NCI-H2227 treated with DMSO at 0.1 percent for 48 hours (cell line): ENCODE measurements at places on chromosomes 16 and 17.

DNA sequence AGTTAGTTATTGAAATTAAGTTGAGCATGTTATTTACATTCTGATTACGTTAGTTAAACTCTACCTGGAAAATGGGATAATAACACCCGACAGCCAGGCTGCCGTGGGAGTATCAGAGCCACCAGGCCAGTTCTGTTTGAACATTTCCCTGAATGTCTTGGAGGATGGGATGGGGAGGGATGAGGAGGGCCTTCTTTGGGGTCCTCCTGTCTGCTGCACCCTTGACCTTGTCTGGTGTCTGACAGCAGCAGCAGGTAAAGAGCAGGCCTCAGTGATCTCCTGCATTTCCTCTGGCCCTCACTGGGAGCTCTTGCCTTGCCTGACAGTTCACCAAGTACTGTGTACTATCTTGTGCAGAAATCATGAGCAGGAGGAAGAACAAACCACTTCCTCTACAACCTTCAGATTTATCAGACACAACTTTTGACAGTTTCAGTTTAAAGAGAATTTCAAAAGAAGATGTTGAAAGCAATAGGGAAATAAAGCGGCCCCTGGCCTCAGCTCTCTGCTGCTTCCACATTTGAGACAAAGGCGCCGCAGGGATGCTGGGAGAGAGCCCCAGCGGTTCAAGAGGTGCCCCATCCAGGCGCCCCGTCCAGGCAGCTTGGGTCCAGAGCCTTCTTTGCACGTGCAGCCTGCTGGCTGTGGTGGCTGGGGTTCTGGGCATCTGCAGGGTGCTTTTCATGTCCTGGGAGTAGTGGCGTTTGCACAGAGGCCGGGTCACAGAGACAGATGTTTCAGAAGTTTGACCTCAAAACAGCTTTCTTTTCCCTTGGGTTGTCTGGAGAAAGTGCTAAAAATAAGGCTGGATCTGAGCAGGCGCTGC, 25.3 kb downstream of the CMIP start:
- DNase-seq = no peak

- no peak for DNase-seq
Measured at GRCh38 chr16:29029168-29029994, 44.5 kb downstream of the LAT start.

DNA sequence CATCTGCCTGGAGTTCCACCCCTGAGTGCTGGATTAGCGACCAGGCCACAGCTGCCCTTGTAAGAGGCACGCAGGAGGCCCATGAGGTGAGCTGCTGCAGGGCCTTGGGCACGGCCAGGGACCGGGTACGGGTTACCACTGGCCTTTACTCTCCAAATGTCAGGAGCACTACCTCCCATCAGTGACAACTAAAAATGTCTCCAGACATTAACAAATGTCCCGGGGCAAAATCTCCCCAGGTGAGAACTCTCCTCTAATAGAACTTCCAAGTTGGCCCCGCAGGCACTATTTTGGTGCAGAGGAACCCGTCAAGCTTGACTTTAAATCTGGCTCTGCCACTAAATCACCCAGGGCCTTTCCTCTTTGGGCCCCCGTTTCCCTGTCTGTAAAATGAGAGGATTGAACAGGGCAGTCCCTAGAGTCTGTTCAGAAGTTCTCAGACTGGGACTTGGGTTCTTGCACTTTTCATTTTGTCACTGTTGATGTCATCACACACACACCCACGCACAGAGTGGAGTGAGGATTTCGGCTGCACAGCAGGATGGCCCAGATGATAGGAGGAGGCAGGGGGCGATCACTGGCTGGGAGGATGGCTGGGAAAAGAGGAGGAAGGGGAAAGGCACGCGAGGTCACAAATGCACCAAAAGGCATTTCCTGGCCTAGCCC, 24.5 kb upstream of the MAPT start:
- no peak for DNase-seq

- DNase-seq = no peak
Measured at GRCh38 chr17:78314683-78315354, 45.1 kb downstream of the SOCS3 start.

DNA sequence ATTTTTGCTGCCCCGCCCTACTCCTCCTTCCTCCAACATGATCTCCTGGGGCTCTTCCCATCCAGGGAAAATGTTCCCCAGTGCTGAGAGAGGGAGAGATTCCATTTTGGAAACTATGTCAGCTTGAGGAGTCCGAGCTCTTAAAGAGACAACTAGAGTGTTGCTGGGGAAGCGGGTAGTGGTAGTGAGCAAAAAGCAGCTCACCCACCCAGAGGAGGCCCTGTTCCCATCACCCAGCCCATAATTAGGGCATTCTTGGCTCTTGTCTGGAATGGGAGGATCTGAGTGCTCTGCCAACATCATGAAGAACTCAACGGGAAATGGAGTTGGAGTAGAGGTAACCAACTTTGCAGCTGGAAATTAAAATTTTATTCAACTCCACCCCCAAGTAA, 9.1 kb upstream of the MSL1 start:
- no peak for DNase-seq

DNA sequence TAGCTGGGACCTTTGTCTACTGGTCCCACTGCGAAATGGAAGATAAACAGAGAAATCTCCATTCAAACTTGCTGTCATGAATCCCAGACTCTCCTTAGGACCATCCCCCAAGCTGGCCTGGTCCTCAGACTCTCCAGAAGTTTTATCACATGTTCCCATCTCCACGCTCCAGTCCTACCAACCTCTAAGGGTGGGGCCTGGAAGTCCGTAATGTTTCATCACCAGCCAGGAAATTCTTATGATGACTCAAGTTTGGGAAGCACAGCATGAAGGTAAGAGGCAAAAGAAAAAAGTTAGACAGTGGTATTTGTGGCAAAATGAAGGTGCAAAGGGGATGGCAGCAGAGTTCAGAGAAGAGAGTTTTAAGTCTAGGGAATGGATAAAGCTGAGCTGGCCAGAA, 52.7 kb downstream of the ZNF18 start:
- no peak for DNase-seq

DNA sequence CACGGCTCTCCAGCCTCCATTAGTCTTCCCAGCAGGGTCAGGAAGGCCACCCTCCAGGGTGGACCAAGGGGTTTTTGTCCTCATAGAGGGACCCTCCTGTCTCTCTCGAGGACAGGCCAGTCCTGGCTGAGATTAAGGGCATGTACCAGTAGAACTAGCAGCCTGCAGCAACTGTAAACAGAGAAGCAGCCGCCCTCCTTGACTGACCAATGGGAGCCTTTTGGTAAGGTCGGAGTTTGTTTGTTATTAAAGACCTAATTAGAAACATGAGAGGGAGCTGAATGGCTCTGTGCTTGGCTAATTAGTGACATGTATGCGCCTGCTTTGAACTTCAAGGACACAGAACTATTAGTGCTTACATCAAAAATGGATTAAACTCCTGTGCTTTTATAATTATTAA, 80.0 kb downstream of the CCDC182 start:
- DNase-seq = no peak

DNA sequence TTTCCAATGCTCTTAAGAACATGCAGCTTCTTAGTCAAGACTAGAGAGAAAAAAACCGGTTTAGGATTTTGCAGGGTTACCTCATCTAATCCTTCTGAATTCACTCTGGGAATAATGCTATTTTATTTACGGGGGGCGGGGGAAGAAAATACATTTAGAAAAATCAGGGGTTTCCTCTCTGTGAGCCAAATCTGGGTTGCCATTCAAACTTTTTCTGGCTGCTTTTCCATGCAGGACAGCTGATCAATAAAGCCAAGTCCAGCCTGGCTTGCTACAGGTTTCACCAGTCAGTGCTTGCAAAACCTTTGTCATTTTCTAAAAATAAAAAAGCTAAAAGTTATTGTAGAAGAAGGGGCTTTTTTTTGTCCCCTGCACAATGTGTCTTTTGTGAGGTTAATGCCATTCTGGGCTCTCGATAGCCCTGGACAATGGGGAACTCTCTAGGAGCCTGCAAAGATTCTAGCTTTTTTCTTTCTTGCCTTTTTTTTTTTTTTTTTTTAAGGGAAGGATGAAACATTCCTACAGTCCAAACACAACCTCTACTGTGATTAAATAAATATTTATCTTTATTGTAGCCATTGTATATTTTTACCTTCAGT, 13.1 kb upstream of the ZFHX3 start:
- no peak for DNase-seq

GRCh38 chr17:59373882-59374495, 42.5 kb downstream of the YPEL2 start:
- no peak for DNase-seq

GRCh38 chr16:87832137-87832527, 37.2 kb downstream of the SLC7A5 start:
- no peak for DNase-seq

DNA sequence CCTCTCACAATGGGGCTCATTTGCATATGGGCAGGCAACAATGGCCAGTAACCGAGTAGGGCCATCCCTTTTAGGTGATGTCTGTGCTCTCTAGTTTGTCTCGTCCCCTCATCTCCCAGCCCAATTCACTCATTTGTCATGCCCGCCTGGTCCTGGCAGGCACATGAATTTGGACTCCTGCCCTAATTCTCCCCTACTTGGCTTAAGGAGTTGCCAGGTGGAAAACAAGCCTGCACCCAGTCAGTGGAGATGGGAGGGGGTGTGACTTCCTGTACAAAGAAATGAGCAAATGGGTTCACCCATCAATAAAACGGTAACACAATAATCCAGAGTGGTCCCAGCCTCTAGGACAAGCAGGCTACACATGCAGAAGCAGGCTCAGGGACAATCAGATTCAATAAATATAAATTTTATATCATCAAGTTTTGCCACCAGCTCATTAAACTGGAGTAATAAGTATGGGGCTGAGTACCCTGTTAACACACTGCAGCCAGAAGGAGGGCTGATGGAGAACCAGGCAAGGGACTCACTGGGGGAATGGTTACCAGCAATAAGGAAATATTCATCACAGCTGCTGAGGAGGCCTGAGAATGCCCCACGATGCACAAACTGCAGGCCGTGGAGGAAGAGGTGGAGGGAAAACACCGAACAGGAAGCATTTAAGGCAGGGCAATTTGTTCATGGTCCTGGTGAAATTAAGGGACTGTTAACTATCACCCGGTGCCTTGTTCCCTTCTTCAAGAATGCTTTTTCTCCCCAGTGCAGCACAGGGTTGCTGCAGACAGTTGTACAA, 84.4 kb upstream of the GPRC5B start:
- no peak for DNase-seq

- DNase-seq = no peak
Measured at GRCh38 chr17:37888881-37889280, 35.3 kb upstream of the TBC1D3K start.

DNA sequence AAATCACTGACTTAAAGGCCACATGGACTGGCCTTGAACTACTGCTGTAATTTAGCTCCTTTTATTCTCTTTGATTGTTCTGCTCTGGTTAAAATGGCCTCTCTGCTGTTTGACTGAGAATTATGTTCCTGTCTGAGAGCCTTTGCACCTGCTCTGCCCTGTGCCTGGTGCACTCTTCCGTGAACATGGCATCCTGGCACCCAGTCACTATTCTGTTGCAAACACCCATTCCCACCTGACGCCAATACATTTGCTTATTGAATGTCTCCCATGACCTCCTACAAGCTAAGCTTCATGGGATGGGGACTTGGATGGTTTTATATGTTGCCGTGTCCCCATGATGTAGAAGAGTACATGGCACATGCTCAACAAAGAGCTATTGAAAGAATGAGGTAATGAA, 20.1 kb downstream of the HSD17B2 start:
- no peak for DNase-seq

GRCh38 chr17:73474370-73474988, 162.7 kb upstream of the CDC42EP4 start:
- peak; percentile 22 for DNase-seq

- DNase-seq = no peak
Measured at GRCh38 chr17:58247511-58248363, 9.4 kb downstream of the LPO start.

DNA sequence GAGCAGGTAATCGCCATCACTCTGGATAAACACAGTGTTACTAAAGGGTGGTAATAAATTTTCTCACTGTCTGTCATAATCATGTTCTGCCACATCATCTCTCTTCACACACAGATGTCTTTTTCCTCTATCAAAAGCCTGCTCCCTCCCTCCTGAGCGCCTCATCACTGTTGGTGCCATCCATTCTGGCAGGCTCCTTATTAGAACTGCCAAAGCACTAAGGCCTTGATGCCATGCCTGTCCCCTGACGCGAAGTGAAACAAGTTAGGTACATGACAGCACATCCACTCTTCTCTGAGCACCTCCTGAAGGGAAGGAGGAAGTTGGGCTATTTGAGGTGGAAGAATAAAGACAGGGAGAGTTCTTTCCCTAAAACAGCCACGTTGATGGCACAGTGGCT, 38.2 kb upstream of the AXIN2 start:
- no peak for DNase-seq

DNA sequence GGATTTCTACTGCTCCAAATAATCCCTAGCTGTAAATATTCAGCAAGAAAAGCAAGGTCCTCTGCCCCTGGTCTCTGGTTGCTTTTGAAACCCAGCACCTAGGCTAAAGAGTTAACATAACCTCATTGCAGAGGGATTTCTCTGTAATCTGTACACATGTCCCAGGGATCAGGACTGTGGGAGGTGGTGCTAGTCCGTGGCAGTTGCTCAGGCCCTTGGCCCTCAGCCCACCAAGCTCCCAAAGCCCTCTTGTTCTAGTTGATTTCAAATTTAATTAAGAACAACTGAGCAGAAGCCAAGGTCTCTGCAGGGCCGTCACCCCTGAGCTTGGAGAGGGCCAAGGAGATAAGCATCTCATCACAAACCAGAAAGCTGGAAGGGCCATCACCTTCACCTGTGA, 181.1 kb downstream of the SOX9 start:
- DNase-seq = no peak

GRCh38 chr17:33766721-33767120, 473.6 kb upstream of the ASIC2 start:
- DNase-seq = no peak

DNA sequence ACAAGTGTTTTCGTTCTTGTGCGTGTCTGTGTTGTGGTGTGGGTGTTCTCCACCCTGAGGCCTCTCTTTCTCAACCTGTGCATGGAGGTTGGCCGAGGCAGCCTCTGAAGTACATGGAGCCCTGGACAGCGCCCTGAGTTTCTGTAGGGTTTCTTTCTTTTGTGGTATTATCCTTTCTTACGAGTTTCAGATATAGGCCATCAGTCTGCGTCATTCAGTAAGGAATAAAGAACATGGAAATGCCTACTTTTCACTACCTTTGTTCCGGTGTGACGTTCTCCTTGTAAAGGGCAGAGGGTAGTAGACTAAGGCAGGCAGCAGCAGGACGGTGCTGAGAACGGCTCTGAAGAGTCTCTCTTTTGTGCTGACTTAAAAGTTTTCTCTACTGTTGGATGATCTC, 18.6 kb downstream of the RAB11FIP3 start:
- DNase-seq = no peak

DNA sequence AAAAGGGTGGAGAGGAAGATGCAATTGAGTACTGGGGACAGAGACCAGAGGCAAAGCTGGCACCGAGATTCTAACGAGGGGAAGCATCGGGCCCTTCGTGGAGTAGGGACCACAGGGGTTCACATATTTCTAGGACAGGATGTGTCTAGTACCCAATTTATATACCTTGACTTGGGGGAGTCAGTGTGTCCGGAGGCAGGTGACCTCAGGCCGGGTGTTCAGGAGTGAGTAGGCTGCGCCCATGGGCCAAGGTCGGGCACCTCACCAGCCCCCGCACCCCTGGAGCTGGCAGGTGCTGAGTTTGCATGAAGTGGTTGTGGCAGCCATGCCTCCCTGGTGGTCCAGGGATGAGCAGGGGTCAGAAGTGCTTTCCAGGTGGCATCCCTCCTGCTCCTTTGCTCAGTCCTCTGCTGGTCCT, 8.6 kb upstream of the NXPH3 start:
- no peak for DNase-seq
